MM.1S (cell line): ENCODE measurements at places on chromosomes 5 and 9.

DNA sequence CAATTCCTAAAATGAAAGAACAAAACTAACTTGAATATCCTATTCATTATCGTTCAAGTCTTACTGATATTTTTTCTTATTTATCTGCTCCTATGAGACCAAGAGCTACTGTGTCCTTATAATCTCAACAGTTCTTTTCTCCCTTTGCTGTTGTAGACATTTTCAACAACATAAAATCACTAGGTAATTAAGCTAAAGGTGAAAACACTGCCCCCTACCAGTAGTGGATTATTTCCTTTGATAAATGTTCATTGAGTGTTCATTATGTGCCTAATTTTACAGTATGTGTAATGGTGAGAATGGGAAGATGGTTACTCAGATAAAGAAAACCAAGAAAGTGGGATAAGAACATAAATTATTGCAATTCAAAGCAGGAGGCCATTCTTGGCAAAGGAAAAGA lies 41.4 kb upstream of the PAPPA start:
- no peak overlapping the region for H3K4me3 ChIP-seq
- H3K36me3 ChIP-seq: no peaks in the 10 kb centered on the region
- H3K27ac ChIP-seq: no peak overlapping the region
- H3K4me1 ChIP-seq: no peaks in the 10 kb centered on the region
- no peak for DNase-seq
- no peaks in the 10 kb centered on the region for H3K27me3 ChIP-seq

GRCh38 chr5:69516769-69517168 lies 24.2 kb downstream of the OCLN start:
- H3K27me3 ChIP-seq: no peaks in the 10 kb centered on the region
- no peak for DNase-seq
- H3K36me3 ChIP-seq: no peaks in the 10 kb centered on the region
- no peak overlapping the region for H3K27ac ChIP-seq
- no peak overlapping the region for H3K4me3 ChIP-seq

- no peaks in the 10 kb centered on the region for H3K36me3 ChIP-seq
- no peaks in the 10 kb centered on the region for H3K27me3 ChIP-seq
- DNase-seq: peak; percentile 78
These were observed 40.0 kb upstream of the ORM1 start for GRCh38 chr9:114282926-114283325.

DNA sequence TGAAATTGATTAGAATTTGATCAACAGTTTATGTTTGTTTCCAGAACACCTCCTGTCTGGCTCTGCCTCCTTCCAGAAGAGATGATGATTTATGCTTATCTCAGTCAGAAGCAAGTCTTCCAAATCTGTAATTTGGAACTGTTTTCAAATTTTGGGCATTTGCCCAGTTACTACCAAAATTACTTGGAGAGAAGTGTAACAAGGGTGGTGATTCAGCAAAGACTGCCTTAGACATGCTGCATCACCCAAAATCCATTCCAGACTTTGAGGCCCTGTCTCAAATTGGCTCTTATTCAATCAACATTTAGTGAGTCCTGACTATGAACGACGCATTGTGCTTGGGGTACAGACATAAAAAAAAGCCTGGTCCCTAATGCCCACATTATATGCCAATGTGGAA lies 89.4 kb downstream of the SH3TC2 start:
- H3K27me3 ChIP-seq: no peaks in the 10 kb centered on the region
- no peaks in the 10 kb centered on the region for H3K36me3 ChIP-seq
- no peak for DNase-seq
- no peak overlapping the region for H3K4me3 ChIP-seq
- H3K4me1 ChIP-seq: no peaks in the 10 kb centered on the region
- H3K27ac ChIP-seq: no peak overlapping the region

GRCh38 chr9:98994172-98995058 lies 50.7 kb downstream of the COL15A1 start:
- H3K36me3 ChIP-seq: no peaks in the 10 kb centered on the region
- H3K27me3 ChIP-seq: peaks cover 3% of the 10 kb centered on the region
- DNase-seq: no peak

DNA sequence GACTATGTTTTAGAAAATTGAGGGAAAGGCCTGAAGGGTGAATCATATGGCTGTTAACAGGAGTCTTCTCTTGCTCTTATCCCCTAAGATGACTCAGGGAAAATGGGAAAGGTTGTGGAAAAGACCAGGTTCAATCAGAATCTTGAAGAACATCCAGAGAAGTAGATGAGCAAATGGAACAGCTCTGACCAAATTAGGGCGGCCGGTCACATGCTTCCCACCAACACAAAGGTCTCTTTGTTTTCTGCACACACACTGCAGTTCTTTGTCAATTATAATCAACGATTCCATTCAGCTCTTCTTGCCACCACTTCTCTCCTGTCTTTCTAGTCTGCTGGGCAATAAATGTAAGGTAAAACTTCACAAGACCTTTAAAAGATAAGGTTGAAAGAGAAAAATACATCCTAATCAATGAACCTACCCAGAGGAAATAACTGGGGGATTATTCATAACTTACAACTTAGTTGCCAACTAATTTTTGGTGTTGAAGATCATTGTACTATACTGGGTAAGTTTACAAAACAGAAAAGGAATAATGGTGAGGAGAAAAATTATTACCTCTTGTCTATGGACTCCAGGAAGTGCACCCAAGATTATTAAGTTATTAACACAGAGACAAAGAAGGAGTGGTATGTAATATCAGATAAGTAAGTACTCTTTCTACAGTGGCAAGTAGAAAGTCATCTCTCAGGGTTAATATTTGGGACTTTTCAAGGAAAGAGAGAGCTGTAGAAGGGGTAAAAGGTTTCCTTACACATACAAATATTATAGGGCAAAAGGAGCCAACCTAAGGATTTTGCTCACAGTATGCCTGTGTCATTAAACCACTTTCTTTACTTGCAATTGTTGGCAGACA lies 441.9 kb upstream of the PIK3R1 start:
- H3K27me3 ChIP-seq: no peaks in the 10 kb centered on the region
- no peak overlapping the region for H3K4me3 ChIP-seq
- no peak overlapping the region for H3K27ac ChIP-seq
- no peaks in the 10 kb centered on the region for H3K4me1 ChIP-seq
- no peaks in the 10 kb centered on the region for H3K36me3 ChIP-seq

DNA sequence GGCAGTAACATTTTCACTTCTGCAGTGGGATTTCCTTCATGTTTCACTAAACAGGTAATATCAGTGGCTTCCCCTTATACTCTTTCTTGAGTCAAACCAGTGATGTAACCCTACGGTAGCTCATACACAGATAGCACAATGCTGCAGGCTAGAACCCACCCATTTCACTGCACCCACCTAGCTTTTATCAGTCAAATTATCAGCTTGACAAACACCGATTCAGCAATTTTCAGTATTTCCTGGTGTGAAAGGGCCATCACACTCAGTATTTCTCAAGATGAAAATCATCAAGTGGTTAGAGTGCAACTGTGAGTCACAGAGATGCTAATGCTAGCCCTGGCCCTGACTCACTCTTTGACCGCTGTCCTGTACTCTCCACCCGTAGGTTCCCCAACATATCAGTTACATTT lies 242.3 kb upstream of the PTGER4 start:
- no peaks in the 10 kb centered on the region for H3K27me3 ChIP-seq
- H3K4me1 ChIP-seq: peaks cover 18% of the 10 kb centered on the region
- H3K36me3 ChIP-seq: no peaks in the 10 kb centered on the region
- DNase-seq: no peak
- no peak overlapping the region for H3K27ac ChIP-seq

DNA sequence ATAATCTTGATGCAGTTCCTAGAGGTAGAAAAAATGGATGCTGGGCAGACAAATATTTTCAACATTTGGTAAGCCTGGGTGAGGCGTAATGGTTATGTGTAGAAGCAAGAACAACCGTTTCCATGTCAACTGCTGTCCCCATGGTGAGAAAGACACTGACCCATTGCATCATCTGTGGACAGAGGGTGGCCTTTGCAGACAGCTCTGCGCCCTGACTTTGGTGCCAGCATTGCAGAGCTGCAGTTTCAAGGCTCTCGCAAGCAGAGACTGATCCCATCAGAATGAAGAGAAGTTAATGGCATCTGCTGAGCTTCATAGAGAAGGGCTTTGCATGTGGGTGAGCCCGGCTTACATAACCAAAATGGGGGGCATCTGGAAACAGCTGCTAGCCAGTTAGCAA lies 179.0 kb upstream of the ADRA1B start:
- no peaks in the 10 kb centered on the region for H3K36me3 ChIP-seq
- H3K4me3 ChIP-seq: no peak overlapping the region
- H3K27ac ChIP-seq: no peak overlapping the region
- no peaks in the 10 kb centered on the region for H3K4me1 ChIP-seq

GRCh38 chr5:58834242-58835225 lies 251.7 kb downstream of the RAB3C start:
- DNase-seq: no peak
- H3K4me1 ChIP-seq: no peaks in the 10 kb centered on the region
- H3K36me3 ChIP-seq: no peaks in the 10 kb centered on the region
- no peak overlapping the region for H3K4me3 ChIP-seq

- no peak overlapping the region for H3K27ac ChIP-seq
- H3K4me1 ChIP-seq: no peaks in the 10 kb centered on the region
These were observed 122.3 kb upstream of the KIF2A start for GRCh38 chr5:62183727-62184126.

DNA sequence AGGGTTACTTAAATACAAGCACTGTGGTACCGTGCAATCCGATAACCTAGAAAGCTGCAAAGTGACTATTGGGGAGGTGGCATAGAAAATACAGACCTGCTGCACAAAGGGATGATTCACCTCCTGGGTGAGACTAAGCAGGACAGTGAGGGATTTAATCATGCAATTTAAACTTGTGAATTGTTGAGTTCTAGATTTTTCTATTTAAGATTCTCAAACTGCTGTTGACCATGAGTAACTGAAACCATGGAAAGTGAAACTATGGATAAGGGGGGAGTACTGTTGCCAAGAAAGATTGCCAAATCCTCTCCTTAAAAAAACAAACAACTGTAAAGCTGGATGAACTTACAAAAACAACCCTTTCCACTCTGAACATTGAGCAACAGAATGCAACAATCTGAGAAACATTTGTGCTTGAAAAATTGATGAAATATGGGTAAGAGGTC lies 61.5 kb upstream of the NUDT12 start:
- no peaks in the 10 kb centered on the region for H3K36me3 ChIP-seq
- no peak overlapping the region for H3K27ac ChIP-seq
- H3K4me3 ChIP-seq: no peak overlapping the region
- no peak for DNase-seq

DNA sequence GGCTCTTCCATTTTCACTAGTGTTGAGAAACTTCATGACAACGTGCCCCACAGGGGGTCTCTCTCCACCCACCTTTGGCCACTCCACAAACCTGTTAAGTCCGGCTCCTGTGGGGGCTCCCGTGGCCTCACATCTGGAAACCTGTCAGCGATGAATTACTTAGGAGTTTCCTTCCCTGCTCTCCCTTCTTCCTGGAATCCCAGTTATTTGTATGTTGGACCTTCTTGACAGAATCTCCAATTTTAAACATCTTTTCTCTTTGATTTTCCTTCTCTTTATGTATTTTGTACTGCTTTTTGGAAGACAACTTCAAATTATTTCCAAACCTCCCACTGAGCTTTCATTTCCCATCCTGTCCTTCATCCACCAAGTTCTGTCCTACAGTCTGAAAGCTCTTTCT lies 55.1 kb upstream of the NRARP start:
- no peak for DNase-seq
- H3K36me3 ChIP-seq: no peaks in the 10 kb centered on the region
- no peak overlapping the region for H3K27ac ChIP-seq
- peaks cover 68% of the 10 kb centered on the region for H3K27me3 ChIP-seq

DNA sequence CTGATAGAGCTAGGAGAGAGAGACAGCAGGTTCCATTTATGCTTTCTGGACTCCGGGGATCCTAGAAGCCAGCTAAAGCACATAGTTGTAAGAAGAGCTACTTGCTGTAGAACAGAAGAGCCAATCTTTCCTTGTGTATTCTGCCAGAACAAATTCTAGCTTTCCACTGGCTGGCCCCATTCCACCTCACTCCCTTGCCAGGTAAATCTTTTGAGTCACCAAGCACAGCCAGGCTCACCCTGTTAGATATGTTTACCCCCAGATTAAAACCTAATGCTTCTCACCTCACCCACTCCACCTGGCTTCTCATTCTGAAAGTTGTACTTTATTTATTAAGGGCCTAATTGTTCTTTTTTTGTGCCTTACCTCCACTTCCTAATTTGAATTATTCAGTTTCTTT lies 48.9 kb upstream of the CHD1 start:
- H3K36me3 ChIP-seq: no peaks in the 10 kb centered on the region
- H3K27me3 ChIP-seq: no peaks in the 10 kb centered on the region
- H3K27ac ChIP-seq: no peak overlapping the region
- H3K4me3 ChIP-seq: no peak overlapping the region

DNA sequence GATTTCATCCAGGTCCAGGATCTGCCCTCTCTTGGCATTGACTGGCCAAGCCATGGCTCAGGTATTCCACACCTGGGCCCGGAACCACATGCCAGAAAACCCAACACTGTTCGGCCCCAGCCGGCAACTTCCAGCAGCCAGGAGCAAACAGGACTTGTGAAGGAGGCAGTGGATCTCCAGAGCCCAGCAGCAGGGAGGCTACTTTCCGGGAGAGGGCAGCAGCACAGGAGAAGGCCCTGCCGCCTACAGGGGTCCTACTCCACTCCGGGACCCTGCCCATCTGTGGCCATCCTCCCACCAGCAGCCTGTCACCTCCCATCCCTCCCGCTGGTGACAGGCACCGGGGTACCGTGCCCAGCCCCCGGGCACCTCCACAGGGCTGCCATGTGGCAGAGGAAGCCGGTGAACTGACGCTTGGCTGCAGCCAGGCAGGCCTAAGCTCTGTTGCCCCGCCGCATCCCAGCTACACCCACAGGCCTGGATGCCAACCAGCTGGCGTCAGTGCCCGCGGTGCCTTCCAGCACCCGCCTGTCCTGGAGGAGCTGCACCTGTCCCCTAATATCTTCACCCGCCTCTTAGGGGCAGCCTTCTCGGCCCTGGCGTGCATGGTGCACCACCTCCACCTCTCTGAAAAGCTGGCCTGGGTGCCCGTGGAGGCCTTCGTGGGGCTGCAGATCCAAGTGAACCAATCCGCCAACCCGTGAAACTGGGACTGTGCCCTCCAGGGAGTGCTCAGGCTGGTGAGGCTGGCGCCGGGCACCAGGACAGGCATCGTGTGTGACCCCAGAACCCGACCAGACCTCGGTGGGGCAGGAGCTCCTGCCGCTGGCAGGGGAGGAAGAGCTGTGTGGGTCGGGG lies 18.9 kb upstream of the SLC30A5 start:
- no peak overlapping the region for H3K4me3 ChIP-seq
- no peaks in the 10 kb centered on the region for H3K27me3 ChIP-seq
- no peak for DNase-seq
- H3K4me1 ChIP-seq: no peaks in the 10 kb centered on the region
